ENCODE measurements at places on chromosomes 6 and 20.

DNA sequence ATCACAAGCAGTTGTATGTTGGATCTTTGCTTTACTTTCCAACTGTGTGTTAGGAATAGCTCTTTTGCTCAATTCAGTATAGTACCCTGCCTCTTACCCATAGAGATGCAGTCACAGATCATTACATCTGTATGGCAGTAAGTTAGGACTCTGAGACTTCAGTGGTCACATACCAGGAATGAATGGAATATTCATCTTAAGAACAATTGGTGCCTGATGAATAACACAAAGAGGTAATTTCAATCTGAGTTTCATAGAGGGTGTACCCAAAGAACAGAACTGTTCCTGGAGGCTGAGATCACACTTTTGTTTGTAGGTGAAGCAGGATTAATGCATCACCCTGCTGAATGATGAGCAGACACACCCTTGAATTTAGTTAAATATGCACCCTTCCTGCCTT lies 28.7 kb upstream of the KIF13A start:
- no peak for DNase-seq

GRCh38 chr6:14652536-14652935 lies 535.0 kb downstream of the CD83 start:
- DNase-seq, result no peak

DNA sequence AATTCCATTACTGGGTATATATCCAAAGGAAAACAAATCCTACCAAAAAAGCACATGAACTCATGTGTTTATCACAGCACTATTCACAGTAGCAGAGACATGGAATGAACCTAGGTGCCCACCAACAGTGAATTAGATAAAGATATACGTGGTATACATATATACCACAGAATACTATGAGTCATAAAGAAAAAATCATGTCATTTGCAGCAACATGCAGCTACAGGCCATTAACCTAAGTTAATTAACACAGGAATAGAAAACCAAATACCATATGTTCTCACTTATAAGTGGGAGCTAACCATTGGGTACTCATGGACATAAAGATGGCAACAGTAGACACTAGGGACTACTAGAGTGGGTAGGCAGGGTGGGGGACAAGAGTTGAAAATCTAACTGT lies 4.2 kb downstream of the OR2B2 start:
- DNase-seq, result no peak

DNA sequence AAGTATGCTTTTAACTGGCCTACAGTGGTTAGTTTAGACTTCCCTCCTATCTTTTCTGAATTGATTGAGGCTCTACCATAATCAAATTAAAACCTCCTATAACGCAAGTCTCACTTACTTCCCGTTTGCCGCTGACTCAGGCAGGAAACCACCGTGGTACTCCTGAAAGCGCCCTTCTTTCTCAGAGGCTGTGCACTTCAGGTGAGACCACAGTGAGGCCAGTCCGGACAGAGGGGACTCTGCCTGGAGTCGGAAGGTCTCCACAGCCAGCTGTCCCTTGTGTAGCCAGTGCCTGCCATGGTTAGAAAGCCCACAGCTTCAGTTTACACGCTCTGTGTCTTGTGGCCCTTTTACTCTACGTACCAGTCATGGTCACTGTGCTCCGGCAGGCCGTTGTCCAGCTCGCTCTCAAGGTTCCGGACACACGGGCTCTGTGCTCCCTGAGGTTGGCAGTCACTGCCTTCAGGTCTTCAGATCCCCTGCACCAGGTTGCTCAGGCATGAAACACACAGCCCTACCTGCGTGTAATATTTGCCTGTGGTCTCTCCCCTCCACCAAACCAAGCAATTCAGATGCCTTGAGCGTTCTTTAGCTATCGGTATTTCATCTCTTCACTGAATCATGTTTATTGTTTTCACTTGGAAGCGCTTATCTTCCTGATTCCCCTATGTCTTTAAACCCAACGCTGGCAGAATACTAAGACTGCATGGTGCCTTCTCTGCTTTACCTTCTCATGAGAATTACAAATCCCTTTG lies 178.8 kb downstream of the SMOC2 start:
- no peak for DNase-seq

DNA sequence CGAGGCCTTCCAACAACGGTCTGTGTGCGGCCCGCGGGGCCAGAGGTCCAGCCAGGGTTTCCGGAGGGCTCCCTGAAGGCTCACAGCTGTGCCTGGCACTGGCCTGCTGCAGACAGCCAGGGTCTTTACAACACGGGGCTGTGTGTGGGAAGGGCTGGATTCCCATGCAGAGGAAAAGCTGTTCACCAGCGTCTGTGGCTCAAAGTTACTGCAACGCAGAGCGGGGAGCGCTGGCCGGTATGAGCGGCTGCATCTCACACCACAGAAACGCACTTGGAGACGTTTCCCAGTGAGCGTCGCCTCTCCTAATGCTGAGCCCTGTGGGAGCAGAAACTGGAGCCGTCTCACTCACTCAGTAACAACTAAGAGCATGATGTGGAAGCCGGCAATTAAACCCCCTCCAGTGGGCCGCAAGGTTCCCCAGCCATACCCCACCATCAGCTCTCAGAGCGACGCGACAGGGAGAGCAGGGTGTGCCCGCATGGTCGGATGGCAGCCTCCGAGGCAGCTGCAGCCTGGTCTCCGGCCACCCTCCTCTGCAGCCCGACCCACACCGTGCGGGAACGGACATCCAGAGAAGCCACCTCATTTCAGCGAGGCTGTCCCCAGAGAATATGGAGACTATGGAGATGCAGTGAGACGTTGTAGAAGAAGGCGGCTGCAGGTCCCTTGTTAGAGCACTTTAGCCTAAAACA lies 42.6 kb downstream of the DLL1 start:
- DNase-seq, result no peak

DNA sequence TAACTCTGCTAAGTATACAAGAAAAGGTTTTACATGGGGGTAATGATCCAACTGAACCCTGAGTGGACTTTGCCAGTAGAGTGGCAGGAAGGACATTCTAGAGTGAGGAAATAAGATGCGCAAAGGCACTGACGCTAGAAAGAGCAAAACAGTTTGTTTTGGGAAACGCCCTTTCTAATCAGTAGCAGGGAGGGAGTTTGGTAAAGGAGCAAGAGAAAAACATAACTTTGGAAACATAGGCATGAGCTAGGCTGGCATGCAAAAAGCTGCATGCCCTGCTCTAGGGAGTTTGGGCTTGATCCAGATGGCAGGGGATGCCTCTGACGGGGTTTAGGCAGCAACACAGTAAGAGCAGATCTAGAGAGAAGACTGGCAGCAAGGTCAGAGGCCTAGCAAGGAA lies 135.2 kb downstream of the DST start:
- no peak for DNase-seq

GRCh38 chr20:59802018-59802417 lies 131.4 kb downstream of the SYCP2 start:
- DNase-seq, result no peak

GRCh38 chr20:48451401-48451800 lies 376.4 kb downstream of the PREX1 start:
- DNase-seq, result no peak

- DNase-seq, result no peak
Measured at GRCh38 chr6:125196613-125197012, 43.0 kb downstream of the TPD52L1 start.

DNA sequence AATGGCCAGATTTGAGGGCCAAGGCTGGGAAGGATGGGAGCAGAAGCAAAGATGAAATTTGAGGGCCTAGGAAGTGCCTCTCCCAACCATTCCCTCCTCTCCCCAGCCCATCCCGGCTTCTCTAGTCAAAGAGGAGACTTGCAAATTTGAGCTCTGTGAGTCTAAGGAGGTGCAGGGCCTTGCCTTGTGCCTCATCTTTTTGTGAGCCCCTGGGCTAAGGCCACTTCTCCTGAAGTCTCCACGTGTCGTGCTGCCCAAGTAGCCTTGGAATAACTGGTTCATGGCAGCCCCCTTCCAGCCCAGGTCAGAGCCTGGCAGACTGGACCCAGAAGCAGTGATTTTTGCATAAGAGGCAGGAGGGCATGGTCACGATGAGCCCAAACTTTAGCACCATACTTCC lies 6.7 kb downstream of the PTGIS start:
- no peak for DNase-seq

DNA sequence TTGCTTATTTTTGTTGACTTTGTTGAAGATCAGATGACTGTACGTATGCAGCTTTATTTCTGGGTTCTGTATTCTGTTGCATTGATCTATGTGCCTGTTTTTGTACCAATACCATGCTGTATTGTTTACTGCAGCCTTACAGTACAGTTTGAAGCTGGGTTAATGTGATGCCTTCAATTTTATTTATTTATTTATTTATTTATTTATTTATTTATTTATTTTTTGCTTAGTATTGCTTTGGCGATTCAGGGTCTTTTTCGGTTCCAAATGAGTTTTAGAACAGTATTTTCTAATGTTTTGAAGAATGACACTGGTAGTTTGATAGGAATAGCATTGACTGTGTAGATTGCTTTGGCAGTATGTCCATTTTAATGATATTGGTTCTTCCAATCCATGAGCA lies 210.3 kb downstream of the EPM2A start:
- DNase-seq, result no peak
